ENCODE measurements at places on chromosomes 7 and 10. TPM values are rescaled to one million over a fixed set of nuclear protein-coding genes. Genes with fewer than 3 reads are reported as not detected.

DNA sequence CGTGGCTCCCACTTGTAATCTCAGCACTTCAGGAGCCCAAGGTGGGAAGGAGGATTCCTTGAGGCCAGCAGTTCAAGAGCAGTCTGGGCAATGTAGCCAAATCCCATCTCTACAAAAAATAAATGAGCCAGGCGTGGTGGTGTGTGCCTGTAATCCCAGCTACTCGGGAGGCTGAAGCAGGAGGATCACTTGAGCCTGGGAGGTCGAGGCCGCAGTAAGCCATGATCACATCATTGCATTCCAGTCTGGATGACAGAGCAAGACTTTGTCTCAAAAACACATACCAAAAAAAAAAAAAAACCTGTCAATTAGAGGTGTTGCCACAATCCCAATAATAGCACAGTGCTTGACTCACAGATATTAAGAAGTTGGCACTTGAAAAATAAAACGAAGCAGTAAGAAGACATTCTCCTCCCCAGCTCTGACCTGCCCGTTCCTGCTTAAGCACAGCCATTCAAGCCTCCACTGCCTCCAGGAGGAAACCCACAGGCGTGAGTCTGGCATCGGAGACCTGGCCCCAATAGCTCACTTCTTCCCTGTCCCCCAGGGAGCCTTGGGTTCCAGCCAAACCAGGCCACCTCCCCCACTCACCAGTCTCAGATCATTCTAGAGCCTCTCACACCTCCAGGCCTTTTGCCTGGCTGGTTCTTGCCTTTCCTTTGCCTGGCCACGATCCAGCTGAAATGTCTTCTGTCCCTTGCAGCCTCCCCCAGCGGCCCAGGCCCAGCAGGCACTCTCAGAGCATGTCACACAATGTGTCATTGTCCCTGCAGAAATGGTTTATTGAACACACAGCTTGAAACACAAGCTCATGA, 45.3 kb upstream of the GTF2I start:
- DNase-seq = peak; percentile 62

GRCh38 chr10:117217196-117217761, 20.0 kb downstream of the KCNK18 start:
- DNase-seq = no peak

DNA sequence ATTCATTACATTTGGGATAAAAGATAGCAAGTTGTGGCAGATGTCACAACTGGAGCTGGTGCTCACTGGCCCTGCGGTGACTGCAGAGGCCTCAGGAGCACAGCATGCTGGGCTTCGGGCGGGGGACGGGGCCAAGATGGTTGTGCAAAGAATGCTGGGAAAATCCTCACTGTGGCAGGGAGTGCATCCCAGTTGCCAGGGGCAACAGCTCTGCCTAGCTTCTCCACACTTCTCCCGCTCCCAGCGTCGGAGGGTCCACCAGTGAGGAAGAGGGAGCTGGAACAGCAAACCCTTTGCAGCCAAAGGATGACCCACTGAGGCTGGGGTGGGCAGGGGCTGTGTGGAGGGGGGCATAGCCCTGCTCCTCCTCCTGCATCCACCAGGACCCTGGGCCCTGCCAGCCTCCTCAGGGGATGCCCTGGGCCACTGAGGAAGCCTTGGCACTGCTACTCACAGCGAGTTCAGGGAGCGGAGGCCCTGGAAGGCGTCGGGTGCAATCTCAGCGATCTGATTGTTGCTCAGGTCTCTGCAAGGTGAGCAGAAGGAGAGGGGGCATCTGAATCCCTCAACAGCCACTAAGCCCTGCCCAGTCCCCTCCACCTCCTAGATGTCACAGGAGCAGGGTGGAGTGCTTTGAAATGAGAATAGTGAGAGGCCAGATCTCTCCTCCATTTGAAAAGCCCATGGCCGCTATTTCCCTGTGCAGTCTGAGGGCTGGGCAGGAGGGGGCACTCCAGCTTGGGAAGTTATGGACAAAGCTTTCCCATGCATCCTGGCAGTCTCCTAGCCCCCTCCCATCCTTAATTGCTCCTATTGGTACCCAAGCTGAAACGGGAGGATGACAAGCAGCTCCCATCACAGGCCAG, 126.5 kb downstream of the SLIT1 start:
- DNase-seq = peak; percentile 54

DNA sequence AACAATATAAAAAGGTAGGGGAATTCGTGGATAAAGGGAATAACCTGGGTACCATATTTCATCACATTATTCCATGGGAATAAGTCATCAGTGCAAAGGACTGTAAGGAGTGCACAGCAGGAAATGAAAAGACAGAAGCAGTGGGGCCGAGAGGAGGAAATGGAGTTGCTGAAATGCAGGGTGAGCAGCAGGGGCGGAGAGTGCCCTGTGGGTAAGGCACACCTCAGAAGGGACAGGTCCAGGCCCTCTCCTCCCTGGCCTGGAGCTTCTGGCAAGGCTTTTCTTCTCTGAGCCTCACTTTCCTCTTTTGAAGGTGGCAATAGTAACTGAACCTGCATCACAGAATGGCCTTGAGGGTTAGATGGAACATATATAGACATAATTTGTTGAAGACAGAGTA, 26.2 kb downstream of the IKZF1 start:
- no peak for DNase-seq

DNA sequence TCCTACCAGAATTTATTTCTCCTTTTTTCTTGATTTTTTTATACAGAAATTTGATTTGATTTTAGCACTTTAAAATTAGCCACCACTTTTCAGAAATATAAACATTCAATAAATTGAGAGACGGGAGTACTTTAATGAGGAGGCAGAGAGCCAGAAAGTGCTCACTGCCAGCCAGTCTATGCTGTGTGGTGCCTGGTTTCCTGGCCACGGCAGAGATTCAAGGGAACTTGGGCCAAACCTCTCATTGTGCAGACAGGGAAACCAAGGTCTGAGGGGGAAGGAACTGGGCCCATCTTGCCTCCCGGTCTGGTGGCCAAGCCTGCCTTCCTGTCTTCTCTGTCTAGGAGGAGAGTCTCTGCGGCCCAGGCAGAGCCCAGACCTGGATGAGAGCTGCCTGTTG, 25.9 kb downstream of the ADAMTS14 start:
- no peak for DNase-seq

- DNase-seq = no peak
Observed at GRCh38 chr7:27141137-27141922, 2.2 kb downstream of the HOXA5 start.

DNA sequence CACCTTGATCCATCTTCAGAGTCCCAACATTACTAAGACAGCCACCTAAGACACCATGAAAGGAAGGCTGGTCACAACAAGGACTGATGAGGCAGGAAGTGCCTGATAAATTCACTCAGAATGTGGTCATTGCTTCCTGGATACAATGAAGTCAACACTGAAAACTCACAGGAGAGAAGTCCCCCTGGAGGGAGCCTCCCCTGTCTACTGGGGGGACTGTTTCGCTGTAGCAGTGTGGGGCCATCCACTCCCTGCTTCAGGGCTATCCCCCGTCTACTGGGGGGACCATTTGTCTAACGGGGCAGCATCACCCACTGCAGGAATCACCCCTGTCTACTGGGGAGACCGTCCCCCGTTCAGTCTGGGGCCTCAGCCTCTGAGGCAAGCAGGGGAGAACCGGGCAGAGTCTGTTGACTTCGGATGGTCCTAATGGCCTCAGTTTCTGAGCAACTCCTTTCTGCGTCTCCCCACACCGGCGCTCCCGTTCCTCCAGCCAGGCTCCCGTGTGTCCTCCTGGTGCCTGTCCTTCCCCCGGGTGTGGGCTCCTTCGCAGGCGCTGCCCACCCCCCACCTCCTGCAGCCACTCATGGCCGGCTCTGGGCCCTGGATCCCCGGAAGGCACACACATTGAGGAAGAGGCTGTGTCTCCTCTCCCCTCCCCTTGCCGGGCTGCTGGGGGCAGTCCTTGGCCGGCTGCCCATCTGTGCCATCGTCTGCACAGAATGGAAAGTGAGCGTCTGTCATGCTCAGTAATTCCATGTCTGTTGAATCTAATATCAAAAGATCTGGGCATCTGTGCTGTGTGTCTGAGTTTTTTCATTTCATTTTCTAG, 59.9 kb upstream of the DNAJB6 start:
- DNase-seq = peak; percentile 100

GRCh38 chr10:2944788-2945187, 122.6 kb upstream of the PFKP start:
- no peak for DNase-seq

DNA sequence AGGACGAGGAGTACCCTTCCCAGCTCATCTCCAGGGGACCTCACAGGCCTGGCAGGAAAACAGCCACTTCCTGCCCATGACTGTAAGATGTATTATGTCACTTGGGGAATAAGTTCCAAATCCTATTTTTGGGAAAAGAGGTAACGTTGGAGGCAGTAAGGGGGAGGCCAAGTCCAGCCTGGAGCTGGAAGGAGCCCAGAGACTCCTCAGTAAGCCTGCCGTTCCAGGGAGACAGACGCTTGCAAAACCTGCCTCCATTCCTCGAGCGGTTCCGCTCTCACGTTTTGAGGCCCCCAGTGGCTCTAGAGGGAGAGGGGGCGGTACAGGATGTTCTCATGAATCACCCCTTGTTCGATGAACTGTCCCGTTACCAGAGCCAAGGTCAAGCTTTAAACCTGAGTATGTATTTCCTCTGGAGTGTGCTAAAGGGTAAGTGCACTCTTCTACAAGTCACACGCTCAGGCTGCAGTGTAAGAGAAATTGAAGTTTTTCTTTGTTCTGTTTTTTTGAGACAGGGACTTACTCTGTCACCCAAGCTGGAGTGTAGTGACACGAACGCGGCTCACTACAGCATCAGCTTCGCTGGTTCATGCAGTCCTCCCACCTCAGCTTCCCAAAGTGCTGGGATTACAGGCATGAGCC, 45.5 kb upstream of the CYTH3 start:
- DNase-seq = no peak

DNA sequence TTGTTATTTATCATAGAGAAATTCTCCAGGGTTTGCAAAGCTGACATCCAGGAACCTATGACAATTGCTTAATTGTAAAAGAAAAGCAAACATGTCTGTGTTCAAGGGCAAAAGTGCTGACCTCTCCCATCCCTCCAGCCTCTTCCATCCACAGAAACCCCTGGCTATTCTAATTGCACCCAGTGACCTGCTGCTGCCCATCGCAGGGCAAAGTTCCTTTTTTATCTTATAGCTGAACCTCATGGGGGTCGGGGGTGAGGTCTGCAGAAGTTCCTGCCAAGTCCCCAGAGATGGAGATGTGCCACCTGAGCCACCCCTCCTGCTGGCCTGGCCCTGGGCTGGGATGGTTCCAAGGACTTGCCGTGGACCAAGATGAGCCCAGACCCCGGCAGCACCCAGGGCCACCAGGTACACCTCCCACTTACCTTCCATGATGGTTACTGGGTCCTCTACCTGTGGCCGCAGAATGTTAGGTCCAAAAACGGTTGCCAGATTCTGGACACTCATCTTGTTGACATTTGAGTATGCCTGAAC, 146.5 kb downstream of the MAPK8 start:
- no peak for DNase-seq

- no peak for DNase-seq
Observed at GRCh38 chr7:121447243-121447910, 51.3 kb upstream of the FAM3C start.

GRCh38 chr7:146937836-146938235, 821.2 kb downstream of the CNTNAP2 start:
- no peak for DNase-seq

DNA sequence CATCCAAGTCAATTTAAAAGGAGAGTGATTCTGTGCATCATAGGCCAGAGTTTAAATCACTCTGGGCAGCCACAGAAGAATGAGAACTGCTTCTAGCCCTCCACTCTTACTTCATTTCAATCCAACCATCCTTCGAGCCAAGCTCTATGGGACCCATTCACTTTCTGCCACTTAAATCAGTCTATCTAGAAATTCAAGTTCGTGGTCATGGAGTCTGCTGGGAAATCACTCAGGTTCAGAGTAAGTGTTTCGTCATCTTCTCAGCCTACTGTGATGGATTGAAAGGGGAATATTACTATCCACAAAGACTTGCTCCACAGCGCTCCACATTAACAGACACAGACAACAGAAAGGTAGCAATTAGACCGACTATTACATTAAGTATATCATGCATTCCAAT, 4.6 kb downstream of the DCLRE1C start:
- no peak for DNase-seq

- DNase-seq = no peak
Observed at GRCh38 chr10:10860455-10860976, 157.2 kb upstream of the CELF2 start.

DNA sequence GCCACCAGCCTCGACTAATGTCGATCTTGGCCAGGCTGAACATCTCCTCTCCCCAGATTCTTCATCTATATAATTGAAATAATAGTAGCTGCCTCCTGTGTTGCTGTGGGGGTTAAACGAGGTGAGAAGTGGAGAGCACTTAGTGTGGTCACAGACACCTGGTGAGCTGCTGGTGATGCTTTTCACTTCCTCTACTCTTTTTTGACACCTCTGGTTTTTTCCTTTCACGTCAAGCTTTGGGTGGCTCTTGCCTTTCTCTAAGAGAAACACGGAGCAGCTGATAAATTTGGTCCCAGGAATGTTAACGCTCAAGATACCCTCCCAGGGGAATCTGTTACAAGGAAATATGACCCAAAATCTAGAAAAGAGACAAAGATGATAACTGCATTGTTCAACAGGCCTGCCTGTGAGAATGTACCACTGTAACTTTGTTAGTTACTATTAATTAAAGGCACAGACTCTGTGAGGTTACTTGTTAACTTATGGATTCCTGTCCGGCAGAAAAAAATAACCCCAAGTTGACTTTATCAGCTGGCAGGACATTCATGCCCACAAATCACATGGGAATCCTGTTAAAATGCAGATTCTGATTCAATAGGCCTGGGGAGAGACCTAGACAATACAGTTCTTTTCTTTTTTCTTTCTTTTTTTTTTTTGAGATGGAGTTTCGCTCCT, 9.5 kb upstream of the NPFFR1 start:
- no peak for DNase-seq

- DNase-seq = no peak
Observed at GRCh38 chr10:86108696-86109095, 257.9 kb downstream of the GRID1 start.

GRCh38 chr10:32556783-32557395, 110.9 kb downstream of the CCDC7 start:
- DNase-seq = no peak

- no peak for DNase-seq
Observed at GRCh38 chr7:31020161-31020560, 31.9 kb upstream of the ADCYAP1R1 start.

GRCh38 chr7:69837387-69838068, 239.3 kb downstream of the AUTS2 start:
- no peak for DNase-seq

Gene PCDH15
- 0.03 TPM for polyA plus RNA-seq

Gene OR2A42
- not detected for polyA plus RNA-seq

Gene ENTPD1
- 0.02 TPM for polyA plus RNA-seq

Gene ADIRF
- not detected for polyA plus RNA-seq

Gene ITIH5
- 0.05 TPM for polyA plus RNA-seq

Gene NXPH1
- polyA plus RNA-seq = not detected

Gene ATRNL1
- polyA plus RNA-seq = 0.44 TPM

Gene TYW1
- polyA plus RNA-seq = 15.0 TPM

Gene SORCS3
- not detected for polyA plus RNA-seq

All from SK-N-SH (cell line).